ENCODE measurements at places on chromosomes 11 and 22.

DNA sequence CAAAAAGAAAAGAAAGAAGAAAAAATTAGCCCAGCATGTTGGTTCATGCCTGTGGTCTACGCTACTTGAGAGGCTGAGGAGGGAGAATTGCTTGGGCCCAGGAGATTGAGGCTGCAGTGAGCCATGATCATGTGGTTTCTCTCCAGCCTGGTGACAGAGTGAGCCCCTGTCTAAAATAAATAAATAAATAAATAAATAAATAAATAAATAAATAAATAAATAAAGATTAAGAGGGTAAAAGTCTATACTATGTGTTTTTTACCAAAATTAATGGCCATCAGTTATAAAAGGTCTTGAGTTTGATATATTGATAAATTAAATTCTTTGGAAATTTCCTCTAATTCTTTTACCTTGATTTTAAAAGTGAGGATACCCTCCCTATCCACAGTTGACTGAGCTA, 25.2 kb upstream of the DEPDC7 start:
- no peak for DNase-seq

DNA sequence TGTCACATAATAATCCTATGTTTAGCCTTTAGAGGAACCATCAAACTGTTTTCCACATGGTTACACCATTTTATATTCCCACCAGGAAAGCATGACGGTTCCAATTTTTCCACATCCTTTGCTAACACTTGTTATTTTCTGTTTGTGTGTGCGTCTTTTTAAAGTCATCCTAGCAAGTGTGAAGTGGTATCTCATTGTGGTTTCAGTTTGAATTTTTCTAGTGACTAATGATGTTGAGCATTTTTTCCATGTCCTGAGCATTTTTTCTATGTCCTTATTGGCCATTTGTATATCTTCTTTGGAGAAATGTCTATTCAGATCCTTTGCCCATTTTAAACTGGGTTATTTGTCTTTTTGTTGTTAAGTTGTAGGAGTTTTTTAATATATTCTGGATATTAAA, 53.7 kb upstream of the DEPDC7 start:
- peak; percentile 41 for DNase-seq

GRCh38 chr22:47093720-47094119, 331.3 kb downstream of the TBC1D22A start:
- no peak for DNase-seq

DNA sequence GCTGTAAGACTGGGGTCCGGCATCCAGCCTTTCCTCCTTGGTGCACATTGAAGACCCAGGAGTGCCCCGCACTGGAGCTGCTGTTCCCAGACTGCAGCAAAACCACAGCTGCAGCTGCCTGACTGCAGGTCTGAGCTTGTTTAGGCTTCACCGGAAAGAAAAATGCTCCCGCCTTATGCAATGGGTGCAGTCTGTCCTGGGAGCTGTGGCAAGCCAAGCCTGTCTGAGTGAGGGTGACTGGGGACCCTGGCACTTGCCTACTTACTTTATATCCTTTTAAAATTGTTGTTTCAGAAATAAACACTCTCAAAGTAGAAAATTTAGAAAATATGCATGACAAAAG, 23.3 kb upstream of the CD44 start:
- DNase-seq, result no peak

DNA sequence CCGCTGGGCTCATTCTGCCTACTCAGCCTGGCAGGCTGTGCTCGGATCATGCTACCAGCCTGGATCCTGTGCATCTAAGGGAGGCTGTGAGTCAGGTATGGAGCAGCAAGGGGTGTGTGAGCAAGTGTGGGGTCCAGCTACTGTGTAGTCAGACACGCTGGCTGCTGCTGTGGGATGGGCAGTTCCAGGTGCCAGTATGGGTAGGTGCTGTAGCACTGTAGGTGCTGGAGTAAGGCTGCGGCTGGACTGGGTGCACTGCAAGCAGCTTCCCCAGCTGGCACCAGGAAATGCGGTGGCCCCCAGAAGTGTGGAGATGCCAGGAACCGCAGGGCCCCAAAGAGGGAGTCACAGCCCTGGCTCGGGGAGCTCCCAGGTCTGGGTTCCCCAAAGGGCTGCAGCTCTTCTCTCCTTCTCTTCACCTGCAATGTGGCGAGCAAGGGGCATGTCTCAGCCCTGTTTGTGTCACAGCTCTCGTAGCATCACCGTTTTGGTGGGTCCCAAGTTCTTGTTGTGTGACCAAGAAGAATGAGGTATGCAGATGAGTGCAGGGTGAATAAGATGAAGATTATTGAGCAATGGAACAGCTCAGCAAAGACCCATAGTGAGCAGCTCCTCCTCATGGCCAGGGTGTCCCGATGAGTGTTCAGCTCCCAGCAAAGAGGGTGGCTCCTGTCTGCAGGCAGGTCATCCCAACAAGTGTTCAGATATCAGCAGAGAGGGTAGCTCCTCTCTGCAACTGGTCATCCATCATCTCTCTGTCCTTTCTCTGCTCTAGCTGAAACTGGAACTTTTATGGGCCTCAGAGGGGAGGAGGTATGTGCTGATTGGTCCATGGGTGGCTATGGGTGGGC, 462.9 kb downstream of the TBC1D22A start:
- DNase-seq, result no peak

DNA sequence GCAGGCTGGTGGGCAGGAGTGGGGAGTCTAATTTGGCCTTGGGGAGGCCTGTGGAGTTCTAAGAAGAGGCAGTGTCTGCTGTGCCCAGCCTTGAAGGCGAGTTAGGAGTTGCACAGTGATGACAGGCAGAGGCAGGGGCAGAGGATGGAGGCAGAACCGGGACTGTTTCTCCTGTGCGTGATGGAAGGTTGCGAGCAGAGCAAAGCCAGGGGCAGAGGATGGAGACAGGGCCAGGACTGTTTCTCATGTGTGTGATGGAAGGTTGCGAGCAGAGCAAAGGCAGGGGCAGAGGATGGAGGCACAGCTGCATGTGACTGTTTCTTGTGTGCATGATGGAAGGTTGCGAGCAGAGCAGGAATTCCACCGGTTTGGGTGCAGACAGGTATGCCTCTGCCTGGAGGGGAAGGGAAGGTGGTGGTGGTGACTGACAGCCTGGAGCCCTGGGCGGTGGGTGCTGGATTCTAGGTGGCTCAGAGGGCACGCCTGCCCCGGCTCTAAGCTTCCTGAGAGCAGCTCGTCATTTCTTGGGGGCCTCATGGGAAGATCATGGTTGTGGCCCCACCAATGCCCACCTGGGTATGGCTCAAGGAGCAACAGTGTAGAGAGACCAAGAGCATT, 8.7 kb downstream of the B4GALNT4 start:
- no peak for DNase-seq

GRCh38 chr22:39943953-39944872, 16.0 kb upstream of the TMA7B start:
- DNase-seq, result no peak

GRCh38 chr22:34129691-34130486, 209.6 kb upstream of the LARGE1 start:
- DNase-seq, result no peak
